ENCODE measurements at places on chromosomes 12 and 14.

DNA sequence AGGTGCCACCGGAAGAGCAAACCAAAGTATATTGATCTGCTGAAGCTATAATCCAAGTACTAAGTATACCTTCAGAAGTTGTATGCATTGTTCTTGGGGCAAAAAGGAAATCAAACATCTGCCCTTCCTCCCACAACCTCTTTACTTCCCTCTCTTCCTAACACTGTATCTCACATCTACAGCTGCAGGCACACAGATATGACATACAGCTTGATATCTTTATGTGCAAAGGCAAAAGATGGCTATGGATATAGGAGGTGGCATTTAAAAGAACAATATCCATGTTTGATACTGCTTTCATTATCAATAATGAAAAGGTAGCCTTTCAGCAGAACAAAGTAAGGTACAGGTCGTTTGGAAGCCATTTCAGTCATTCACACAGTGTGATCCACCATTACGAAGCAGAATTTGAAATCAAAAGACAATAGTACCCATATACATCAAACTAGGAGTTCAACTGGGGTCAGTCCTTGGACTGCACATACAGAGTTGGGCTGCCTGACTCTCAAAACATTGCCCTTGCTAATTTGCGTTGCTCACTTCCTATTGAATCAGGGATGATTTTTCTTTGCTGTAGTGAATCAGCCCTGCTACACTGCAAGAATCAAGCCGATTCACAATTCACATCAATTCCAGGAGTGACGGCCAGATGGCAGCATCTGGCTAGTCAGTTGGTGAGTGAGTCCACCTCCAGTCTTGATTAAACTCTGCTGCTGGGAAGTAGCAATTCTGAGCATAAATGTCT is 8.9 kb downstream of the ANG start:
- DNase-seq, result peak; percentile 45

DNA sequence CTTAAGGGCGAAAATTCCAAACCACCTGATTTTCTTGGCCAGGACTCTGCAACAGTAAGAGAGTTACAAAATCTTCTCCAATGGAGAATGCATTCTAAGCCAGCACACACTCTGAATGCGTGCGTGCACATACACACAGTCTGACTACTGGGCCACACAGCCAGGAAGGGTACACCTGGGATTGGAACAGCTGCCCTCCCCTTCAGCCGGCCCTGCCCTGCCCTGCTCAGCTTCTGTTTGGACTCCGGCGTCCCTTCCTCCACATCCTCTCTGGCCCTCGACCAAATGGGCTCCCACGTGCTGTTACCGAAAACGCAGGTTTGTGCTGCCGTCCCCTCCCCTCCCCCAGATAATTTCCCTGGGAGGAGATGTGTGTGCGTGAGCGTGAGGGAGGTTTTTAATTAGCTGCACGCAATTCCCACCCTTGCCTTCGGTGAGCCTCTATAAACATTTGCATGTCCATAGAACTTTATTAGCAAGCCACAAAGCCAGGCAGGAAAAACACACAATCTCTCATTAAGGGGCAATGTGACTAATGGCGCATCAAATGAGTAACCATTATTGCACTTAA is 43.0 kb downstream of the CCNK start:
- DNase-seq, result no peak

GRCh38 chr12:82803201-82803600 is 116.5 kb downstream of the TMTC2 start:
- DNase-seq, result no peak

DNA sequence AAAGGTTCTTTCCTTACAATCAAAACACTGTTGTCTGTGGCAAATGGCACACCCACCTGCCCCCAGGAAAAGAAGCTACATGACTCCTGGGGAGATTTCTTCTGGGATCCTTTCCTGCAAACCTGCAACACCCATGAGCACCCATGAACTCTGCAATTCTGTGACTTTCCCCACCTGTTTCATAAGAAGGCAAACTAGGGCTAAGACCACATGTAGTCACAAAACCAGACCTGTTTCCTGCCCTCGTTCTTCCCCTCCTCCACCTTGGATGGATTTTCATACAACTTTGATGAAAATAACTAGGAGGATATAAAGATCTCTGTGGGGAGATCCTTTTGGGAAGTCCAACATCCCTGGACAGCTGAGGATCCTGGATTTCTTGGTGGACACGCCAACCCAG is 1084.7 kb downstream of the BCL11B start:
- DNase-seq, result no peak

GRCh38 chr14:95516554-95517181 is at the start of gene SYNE3:
TSS of gene SYNE3 (minus strand) at chr14:95516650. CDS start at chr14:95475821, 40,829 bp downstream.
- no peak for DNase-seq

DNA sequence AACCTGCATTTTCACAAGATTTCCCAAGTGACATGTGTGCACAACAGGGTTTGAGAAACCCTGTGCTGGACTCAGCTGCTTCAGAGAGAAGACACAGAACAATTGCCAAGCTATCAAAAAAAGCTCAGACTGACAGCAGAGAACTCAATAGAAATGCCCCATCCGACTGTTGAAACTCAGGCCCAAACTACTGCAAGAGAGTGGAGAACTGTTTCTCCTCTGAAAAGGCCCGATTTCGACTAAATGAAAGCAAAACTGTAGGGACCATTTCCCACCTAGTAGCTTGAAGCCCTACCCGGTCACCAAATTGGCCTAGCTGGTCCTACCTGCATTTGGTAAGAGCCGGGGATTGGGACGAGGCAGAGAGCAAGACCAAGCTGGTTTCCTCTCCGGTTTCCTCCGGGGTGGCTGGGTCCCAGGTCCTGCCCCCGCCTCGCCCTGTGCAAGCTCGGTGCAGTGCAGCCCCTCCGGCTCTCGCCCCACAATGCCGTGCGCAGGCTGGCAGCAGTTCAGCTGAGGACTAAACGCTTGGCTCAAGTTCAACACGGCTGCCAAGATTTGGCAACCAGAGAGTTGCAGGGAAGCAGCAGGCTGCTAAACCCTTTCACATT is 1180.6 kb downstream of the VRK1 start:
- DNase-seq, result peak; percentile 100

DNA sequence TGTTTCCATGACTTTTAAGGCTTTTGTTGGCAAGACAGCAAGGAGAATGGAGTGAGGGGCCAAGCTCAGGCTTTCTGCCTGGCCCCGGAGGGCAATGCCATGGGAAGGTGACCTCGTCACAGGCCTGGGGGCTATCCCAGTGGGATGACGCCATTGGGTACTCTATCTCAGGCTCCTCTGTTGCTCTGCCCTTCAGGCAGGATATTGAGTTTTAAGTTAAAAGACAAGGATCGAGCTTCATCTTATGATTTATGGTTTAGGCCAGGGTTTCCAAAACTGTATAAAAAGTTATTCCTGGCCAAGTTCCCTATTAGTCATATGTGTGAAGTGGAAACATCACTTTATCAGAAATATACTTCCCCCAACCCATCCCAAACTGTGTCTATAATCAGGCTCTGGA is 127.7 kb downstream of the ZFP36L1 start:
- no peak for DNase-seq

GRCh38 chr14:77076113-77076631 is 21.9 kb upstream of the CIPC start:
- no peak for DNase-seq

DNA sequence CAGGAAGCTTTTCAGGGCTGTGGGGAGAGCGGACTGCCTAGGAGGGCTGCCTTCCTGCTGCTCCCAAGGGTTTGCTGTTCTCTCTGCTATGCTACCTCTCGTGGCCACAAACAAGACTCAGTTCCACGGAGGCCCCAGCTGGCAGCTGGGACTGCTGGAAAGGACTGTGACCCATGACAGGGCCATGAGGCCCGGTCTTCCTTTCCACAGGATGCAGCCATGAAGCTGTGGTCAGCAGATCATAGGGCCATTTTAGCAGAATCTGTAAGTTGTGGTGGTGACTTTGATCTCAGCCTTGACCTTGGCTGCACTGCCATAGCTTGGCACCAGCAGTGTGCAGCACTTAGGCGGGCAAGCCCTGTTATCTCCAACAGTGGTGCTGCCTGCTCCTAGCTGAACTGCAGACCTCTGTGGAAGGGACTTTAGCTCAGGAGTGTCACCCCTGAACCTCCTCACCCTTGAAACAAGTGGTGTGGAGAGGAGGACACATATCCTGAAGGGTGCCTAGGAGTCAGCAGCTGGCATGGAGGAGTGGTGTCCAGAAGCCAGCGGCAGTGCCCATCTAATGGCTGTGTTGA is 12.3 kb downstream of the KRT80 start:
- DNase-seq, result no peak

DNA sequence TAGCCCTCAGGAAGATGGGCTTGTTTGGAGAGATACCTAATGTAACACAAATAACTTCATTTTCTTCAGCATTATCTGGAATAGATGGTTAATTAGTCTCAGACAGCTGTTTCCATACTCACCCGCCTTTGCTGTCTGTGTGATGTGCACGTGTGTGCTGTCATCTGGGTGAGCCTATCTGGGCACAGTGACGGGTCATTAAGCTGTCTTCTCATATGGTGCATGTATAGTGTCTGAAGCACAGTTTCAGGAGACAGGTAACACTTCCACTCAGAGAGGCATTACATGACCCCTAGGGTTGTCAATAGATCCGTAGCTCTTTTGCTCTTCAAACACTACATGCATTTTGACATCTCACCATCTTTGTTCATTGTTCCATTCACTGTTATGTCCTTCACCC is 493.3 kb downstream of the APAF1 start:
- DNase-seq, result no peak

GRCh38 chr12:93974252-93974651 is 174.1 kb upstream of the PLXNC1 start:
- DNase-seq, result no peak

GRCh38 chr12:63930971-63931370 is 86.5 kb downstream of the SRGAP1 start:
- DNase-seq, result no peak

- DNase-seq, result no peak
These were observed 85.5 kb downstream of the PRICKLE1 start for GRCh38 chr12:42504049-42504448.

DNA sequence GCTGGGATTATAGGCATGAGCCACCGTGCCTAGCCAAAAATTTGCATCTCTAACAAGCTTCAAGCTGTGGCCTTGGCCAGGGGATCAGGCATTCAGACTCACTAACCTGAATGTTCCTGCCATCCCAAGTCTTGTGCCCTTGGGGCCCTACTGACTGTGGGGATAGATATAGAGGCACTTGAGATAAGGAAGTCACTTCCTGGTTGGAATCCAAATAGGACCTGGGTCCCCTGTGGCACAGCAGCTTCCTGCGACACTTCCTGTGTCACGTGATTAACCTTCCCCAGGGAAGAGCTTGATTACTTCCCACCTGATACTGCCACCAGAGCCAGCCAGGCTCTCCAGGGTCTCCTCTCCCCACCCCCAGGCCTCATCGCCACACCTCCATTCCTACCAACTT is 128.2 kb downstream of the BCL11B start:
- no peak for DNase-seq

- no peak for DNase-seq
These were observed 642.2 kb downstream of the DIO2 start for GRCh38 chr14:79569072-79569471.

DNA sequence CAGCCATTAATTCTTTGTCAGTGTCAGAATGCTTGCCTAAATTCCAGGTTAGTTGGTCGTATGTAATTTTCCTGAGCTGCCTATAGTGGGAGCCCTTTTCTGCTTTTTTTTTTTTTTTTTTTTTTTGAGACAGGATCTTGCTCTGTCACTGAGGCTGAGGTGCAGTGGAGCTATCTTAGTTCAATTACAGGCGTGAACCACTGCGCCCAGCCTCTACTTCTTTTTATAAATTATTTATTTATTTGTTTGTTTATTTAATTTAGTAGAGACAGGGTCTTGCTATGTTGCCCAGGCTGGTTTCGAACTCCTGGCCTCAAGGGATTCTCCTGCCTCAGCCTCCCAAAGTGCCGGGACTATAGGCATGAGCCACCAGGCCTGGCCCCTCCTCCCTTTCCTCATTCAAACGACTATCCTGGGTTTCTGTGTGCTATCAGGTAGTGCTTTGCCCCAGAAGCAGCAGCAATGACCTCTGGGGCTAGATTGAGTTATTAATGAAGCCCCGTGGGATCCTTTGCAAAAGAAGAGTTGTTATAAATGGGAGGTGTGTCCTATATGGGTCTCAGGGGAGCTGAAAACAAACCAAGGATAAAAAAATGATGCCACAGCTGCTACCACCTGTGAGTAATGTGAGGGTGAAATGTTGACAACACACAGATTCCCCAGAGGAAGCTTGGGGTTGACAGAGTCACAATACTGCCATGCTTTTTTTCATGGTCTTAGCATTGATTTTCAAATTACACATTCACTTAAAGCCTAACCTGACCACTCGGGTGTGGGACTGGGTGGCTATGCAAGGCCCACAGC is 34.6 kb upstream of the NFKBIA start:
- no peak for DNase-seq

DNA sequence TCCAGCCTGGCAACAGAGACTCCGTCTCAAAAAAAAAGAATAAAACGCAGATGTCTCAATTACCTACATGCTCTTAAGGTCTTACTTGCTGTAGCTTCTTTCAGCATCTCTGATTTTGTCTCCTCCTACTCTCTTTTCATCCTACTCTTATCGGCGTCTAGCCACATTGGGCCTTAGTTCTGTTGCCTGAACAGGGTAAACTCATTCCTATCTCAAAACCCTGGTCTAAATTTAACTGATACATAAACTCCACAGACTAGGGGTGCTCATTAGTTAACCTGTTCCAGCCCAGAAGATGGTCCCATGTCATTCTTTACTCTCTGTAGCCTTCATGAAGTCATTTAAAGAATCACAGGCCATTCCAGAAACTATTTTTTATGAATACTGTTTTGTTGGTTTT is 33.6 kb downstream of the EXD2 start:
- DNase-seq, result no peak

DNA sequence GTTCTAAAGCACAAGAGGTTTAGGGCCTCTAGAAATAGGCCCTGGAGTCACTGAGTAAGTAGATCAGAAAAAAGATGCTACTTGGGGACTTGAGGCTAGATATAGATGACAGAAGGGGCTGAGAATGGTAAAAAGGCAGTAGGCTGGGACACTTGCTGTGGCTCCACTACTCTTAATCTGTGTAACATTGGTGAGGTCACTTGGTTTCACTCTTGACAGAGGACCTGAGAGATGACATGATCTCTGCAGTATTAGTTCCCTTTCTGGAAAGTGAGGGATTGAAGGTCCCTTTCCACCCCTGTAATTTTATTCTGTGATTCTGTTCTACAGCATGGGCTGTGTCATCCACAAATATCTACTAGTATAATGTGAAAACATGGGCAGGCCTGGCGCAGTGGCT is 39.7 kb downstream of the MAPKAPK5 start:
- no peak for DNase-seq

DNA sequence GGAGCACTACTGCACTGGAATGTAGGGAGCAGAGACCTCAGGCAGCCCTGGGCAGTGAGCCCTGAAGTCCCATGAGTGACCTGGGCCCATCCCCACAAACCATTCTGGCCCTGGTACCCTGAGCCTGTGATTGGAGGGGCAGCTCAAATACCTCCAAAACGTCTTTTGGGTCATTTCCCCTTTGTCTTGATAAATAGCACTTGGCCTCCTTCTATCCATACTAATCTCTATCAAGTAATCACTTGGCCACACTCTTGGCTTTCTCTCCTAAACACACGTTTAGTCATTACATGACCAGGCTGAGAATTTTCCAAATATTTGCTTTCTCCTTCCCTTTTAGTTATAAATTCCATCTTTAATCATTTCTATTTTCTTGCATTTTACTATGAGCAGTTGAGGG is 91.3 kb downstream of the RPAP3 start:
- no peak for DNase-seq

- DNase-seq, result no peak
These were observed 17.3 kb upstream of the MYF6 start for GRCh38 chr12:80690090-80690489.

GRCh38 chr12:39287817-39288216 is 155.1 kb downstream of the KIF21A start:
- no peak for DNase-seq

All from NCI-H1694 (cell line).